A549 treated with GW870086 at 1 μM for 4 hours (cell line): ENCODE measurements at places on chromosomes 12 and 14. TPM values are rescaled to one million over a fixed set of nuclear protein-coding genes. Genes with fewer than 3 reads are reported as not detected.

TPPP2 gene
- total RNA-seq, result not detected in 5 replicates

TUBA1C gene
- total RNA-seq, result 1,619 to 2,061 TPM (median 1,698 TPM) in 5 replicates

ASCL1 gene
- total RNA-seq, result 0.05 TPM in 1 of 5 replicates, not detected in the others

CCDC38 gene
- total RNA-seq, result 0.07 to 0.16 TPM (median 0.11 TPM) in 4 of 5 replicates, not detected in the other

ALG10 gene
- 4.5 to 6.7 TPM (median 5.2 TPM) in 5 replicates for total RNA-seq

C12orf50 gene
- 0.14 TPM in 1 of 5 replicates, not detected in the others for total RNA-seq

SYNDIG1L gene
- total RNA-seq, result not detected in 5 replicates

STON2 gene
- 0.81 to 1.2 TPM (median 1.1 TPM) in 5 replicates for total RNA-seq

ADAMTS20 gene
- not detected in 5 replicates for total RNA-seq

ADGRD1 gene
- total RNA-seq, result 0.28 to 0.78 TPM (median 0.46 TPM) in 5 replicates

TAS2R13 gene
- not detected in 5 replicates for total RNA-seq

PRB2 gene
- not detected in 5 replicates for total RNA-seq

GLIPR1L1 gene
- total RNA-seq, result not detected in 5 replicates

TAS2R8 gene
- total RNA-seq, result not detected in 5 replicates

DNAJC22 gene
- 18.4 to 21.5 TPM (median 20.7 TPM) in 5 replicates for total RNA-seq

TBX5 gene
- not detected in 5 replicates for total RNA-seq

SMCO2 gene
- 0.12 TPM in 1 of 5 replicates, not detected in the others for total RNA-seq

MOAP1 gene
- total RNA-seq, result 11.2 to 14.9 TPM (median 13.7 TPM) in 5 replicates

TCL1B gene
- not detected in 5 replicates for total RNA-seq

RERG gene
- total RNA-seq, result 0.09 to 0.20 TPM (median 0.13 TPM) in 5 replicates

RTN1 gene
- 0.09 TPM in 1 of 5 replicates, not detected in the others for total RNA-seq

GYS2 gene
- total RNA-seq, result not detected in 5 replicates

ESPL1 gene
- 14.8 to 21.4 TPM (median 18.5 TPM) in 5 replicates for total RNA-seq

IAPP gene
- total RNA-seq, result not detected in 5 replicates

PLEKHG7 gene
- total RNA-seq, result 0.07 TPM in 1 of 5 replicates, not detected in the others
